ENCODE measurements at places on chromosomes 7 and 10.

GRCh38 chr7:36970551-36971514 lies 246.5 kb upstream of the AOAH start:
- DNase-seq: no peak

DNA sequence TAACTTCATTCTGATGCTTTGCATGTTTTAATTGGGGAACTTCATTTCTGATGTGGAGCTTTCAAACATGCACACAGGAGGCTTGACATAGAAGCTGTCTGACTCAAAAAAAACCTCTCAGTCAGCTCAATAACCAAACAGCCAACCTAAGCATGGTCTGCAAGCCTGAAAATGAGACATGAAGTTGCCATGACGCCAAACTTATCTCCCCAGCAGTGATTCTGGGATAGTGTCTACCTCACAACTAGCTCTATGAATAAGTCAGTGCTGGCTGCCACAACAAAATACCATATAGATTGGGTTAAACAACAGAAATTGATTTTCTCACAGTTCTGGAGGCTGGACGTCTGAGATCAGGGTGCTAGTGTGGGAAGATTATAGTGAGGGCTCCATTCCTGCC lies 244.2 kb downstream of the CCDC3 start:
- no peak for DNase-seq

GRCh38 chr7:41979834-41980307 lies 257.1 kb downstream of the GLI3 start:
- DNase-seq: peak; percentile 68

- DNase-seq: no peak
Observed at GRCh38 chr10:13708256-13708990, 121.7 kb downstream of the PRPF18 start.

- peak; percentile 64 for DNase-seq
Observed at GRCh38 chr10:43671659-43672531, 23.2 kb upstream of the ZNF32 start.

- DNase-seq: no peak
Observed at GRCh38 chr10:127283017-127283416, 86.6 kb upstream of the INSYN2A start.

GRCh38 chr7:142790056-142790455 lies 19.3 kb downstream of the PRSS2 start:
- no peak for DNase-seq

GRCh38 chr10:111222961-111223360 lies 146.1 kb downstream of the ADRA2A start:
- no peak for DNase-seq

GRCh38 chr10:112082120-112082519 lies 101.4 kb downstream of the GPAM start:
- no peak for DNase-seq

- DNase-seq: no peak
Observed at GRCh38 chr7:7569081-7569527, 2.4 kb downstream of the MIOS start.

- no peak for DNase-seq
Observed at GRCh38 chr7:47475880-47476227, 106.1 kb downstream of the TNS3 start.

- DNase-seq: peak; percentile 24
Observed at GRCh38 chr7:41451826-41452225, 251.1 kb downstream of the INHBA start.

DNA sequence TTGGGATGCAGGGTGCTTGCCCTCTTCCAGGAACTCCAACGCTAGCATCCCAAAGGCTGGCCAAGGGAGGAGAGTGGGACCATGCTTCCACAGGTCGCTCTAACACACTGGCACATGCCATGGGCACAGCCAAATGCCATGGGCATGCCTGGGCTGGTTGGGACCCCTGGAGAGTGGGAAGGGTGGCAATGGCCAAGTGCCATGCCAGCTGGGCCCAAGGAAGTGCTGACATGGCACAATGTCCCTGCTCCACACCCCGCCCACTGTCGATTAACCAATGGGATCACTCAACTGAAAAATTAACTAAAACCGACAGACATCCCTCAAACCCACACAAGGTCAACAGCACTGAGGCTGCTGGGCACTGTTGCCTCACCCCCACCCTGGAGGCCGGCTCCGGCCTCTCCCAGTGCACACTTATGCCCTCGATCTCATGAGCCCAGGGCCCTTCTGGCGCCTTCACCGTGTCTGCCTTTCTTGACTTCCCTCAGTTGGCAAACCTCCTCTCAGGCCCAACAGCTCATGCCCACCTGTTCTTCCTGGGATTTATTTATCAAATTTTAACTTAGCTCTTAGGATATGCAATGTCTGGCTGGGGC lies 83.4 kb downstream of the GOLGA7B start:
- DNase-seq: no peak

- DNase-seq: no peak
Observed at GRCh38 chr10:117801691-117802090, 245.1 kb downstream of the RAB11FIP2 start.

DNA sequence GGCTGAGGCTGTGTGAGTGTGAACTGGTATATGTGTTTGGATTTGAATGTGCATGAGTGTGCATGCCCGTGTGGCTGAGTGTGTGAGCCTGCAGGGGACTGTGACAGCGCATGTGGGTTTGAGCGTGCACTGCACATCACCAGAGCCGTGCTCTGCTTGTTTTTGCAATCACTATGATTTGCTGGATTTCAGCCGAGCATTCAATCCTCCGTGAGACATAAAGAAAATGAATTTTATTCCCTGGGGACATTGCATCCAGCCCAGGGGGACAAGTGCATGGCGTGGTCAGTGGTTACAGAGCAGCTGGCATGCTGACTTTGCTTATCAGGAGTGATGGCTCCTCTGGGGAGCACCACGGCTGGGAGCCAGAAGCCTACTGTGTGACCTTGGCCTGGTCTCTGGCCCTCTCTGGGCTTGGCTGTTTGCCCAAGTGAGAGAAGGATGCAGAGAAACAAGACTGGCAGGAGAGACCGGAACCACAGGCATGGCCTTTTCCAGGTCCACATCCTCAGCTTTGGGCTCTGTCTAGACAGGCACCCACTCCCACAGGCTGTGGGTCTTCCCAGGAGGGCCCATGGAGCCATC lies 160.2 kb upstream of the UNC5B start:
- DNase-seq: no peak

- DNase-seq: no peak
Observed at GRCh38 chr10:56316603-56317002, 44.5 kb downstream of the ZWINT start.

GRCh38 chr7:107874605-107875446 lies 16.2 kb upstream of the DLD start:
- DNase-seq: peak; percentile 65

DNA sequence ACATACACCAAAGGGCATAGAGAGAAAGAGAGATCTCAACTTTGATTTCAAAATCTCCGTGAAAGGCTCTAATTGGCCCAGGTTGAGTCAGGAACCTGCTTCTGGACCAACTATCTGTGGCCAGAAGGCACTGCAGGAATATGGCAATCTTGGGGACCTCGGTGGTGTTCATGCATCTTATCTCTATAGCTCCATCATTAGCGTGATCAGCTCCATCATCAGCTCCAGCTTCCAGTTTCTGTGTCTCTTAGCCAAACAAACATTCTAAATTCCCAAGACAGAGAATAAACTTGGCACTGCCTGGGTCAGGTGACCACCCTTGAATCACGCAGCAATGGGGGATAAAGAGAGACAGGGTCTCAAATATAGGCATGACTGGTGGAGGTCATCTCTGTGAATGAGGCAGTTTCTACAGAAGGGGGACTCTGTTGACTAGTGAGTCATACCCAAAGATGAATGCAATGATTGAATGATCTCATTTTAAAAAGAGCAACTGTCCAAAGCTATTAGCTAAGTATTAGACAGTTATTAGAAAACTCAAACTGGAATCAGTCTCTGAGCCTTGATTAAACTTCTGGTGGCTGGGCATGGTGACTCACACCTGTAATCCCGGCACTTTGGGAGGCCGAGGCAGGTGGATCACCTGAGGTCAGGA lies 5.4 kb upstream of the NRF1 start:
- no peak for DNase-seq

GRCh38 chr10:133100706-133101415 lies 13.1 kb downstream of the ADGRA1 start:
- no peak for DNase-seq

GRCh38 chr10:52533986-52534385 lies 219.9 kb downstream of the DKK1 start:
- DNase-seq: no peak

- DNase-seq: no peak
Observed at GRCh38 chr7:5296611-5297226, 14.0 kb downstream of the SLC29A4 start.

DNA sequence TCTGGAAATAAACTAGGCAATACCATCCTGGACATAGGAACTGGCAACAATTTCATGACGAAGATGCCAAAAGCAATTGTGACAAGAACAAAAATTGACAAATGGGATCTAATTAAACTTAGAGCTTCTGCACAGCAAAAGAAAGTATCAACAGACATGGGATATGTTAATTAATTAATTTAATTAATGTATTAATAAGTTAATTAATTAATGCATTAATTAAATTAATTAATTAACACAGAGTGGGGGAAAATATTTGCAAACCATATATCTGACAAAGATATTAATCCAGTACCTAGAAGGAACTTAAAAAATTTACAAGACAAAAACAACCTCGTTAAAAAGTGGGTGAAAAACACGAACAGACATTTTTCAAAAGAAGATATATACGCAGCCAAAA lies 83.6 kb downstream of the GCC1 start:
- DNase-seq: no peak

- peak; percentile 80 for DNase-seq
Observed at GRCh38 chr7:66152371-66153191, 37.9 kb downstream of the CRCP start.

GRCh38 chr7:103605640-103606039 lies 159.6 kb upstream of the SLC26A5 start:
- DNase-seq: no peak

- DNase-seq: no peak
Observed at GRCh38 chr10:25455980-25456567, 281.3 kb downstream of the GPR158 start.

DNA sequence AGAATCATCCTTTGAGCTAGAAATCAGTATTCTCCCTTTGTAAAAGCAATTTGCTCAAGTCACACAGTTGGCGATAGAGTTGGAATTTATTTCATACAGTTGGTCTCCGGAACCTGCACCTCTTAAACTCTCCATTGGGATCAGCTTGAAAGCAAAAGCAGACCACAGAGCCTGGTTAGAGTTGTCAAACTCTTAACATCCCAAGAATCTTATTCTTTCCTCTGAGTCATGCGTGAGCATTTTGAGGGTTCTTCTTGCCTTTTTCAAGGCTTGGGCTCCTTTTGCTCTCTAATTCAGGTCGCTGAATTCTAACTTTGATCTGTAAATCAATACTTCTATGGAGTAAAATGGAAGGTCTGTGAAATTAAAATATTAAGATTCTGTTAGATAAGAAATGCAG lies 19.6 kb upstream of the SCIN start:
- peak; percentile 42 for DNase-seq

- peak; percentile 50 for DNase-seq
Observed at GRCh38 chr7:97005183-97006054, at the start of gene DLX6. TSS of gene DLX6 (plus strand) at chr7:97005553. CDS start at chr7:97005978, 425 bp downstream.

DNA sequence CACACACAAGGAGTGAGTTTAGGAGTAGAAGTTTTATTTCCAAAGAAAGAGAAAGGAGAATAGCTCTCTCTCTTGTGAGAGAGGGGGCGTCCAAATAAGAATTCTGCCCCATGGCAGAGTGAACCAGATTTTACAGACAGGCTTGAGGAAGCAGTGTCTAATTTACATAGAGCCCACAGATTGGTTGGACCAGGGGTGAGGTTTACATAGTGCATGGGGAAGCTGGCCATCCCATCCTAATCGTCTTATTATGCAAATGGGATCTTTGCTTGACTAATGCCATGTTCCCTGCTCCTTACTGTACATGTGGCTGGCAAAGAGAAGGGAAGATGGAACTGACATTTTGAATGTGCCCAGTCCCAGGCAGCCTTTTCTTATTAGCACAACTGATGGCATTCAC lies 60.0 kb upstream of the ACSM6 start:
- no peak for DNase-seq

DNA sequence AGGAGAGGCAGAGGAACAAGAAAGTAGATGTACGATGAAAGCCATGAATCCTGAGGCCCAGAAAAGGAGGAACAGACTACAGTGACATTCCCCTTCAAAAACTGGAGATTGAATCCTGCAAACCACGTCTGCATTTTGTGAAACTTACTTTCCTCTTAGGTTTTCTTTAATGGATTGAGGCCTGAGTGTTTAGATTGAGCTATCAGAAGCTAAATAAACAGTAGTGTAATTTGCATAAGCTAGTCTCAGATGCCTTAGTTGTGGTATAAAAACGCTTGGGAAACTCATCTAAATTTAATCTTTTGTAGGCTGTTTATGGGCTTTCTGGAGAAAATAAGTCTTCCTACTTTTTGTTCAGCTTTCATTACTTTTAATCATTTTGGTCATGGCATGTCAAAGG lies 94.8 kb upstream of the HDAC9 start:
- DNase-seq: no peak

- no peak for DNase-seq
Observed at GRCh38 chr10:22460531-22461403, 115.5 kb downstream of the SPAG6 start.

DNA sequence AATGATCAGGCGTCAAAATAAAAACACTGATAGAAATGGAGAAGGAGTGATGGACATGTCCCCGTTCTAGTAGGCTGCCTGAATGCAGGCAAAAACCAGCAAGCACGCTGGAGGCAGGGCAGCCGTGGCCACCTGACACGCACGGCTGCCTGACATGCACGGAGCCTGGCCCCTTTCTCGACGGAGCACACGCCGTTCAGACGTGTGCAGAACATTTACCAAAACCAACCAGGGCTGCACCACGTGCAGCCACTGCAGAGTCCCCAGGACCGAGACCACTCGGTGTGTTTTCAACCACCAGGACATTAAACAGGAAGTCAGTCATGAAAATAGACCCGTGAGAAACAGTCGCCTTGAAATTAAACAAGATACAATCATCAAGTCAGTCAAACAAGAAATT lies 61.9 kb upstream of the NKX6-2 start:
- DNase-seq: no peak

GRCh38 chr7:81645435-81645834 lies 124.4 kb downstream of the HGF start:
- DNase-seq: peak; percentile 66

- no peak for DNase-seq
Observed at GRCh38 chr10:45463244-45464116, 89.5 kb downstream of the ALOX5 start.

GRCh38 chr10:87636313-87636915 lies 23.3 kb upstream of the PAPSS2 start:
- DNase-seq: no peak

DNA sequence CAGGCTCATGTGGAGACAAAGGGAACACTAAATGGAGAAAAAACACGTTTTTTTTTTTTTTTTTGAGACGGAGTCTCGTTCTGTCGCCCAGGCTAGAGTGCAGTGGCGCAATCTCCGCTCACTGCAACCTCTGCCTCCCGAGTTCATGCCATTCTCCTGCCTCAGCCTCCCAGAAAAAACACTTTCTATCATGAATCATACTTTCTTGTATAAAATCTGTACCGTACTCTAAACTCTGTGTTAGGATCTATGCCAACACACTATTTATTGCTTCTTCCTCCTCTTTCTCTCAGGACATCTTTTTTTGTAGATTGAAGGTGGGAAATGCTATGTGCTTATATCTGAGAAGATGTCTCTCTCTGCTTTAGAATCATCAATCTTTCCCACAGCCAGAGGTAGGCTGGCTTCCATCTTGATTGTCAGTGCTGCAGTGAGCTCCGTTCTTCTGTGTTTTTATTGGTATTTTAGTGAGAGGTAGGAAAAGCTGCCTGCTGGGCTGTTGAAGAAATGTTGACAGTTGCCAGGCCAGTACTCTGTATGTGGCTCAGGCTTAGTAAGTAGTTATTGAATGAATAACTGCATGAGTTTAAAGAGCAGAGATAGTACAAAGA lies 101.1 kb downstream of the GPR85 start:
- peak; percentile 67 for DNase-seq

GRCh38 chr10:3850999-3851937 lies 66.3 kb upstream of the KLF6 start:
- DNase-seq: peak; percentile 86

All from fibroblast of skin of scalp (primary cell).